ENCODE measurements at places on chromosomes 6 and 20.

DNA sequence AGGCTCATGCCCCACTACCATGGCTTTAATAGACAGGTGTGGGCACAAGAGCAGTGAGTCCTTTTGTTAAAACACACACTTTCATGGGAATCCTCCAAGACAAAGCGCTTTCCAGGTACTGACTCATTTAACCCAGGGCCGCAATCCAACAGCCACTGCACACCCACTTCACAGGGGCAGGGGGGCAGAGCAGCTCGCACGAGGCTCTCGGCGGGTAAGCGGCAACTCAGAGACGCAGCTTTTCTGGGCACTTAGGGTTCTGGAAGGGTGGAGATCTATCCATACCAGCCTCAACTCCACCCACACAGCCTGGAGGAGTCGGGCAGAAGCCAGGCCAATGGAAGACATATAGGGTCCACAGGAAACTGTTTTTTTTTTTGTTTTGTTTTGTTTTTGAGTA is 28.6 kb downstream of the PSMG4 start:
- DNase-seq: no peak

GRCh38 chr20:49999329-49999728 is 16.5 kb downstream of the SNAI1 start:
- DNase-seq: no peak

DNA sequence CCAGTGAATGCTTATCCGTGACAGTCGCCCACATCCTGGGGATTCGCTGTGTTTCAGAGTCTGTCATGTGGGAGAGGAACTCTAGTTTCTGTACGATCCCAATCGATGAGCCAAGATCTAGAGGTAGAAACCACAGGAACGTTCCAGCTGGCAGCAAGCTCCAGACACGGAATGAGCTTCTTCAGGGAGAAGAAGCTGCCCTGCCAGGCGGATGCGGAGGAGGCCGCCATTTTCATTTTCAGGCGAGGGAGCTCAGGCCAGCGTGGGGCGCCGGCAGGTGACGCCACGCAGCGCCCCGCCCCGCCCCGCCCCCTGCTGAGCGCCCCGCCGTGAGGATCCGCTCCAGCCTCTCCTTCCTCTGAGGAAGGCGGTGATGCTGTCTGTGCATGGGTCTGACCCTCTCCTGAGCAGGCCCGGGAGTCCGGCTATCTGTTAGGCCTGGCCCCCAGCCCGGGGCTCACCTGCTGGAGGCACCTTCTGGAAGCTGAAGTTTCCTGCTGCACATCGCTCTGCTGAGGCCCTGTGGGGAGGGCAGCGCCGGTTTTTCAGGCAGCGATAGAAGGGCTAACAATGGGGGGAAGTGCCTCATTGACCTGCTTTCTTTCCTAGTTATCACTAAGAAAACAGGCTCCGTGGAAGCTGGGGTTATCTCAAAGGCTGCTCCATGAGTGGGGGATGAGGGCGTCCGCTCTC is 147.5 kb downstream of the ERMARD start:
- DNase-seq: no peak

- DNase-seq: no peak
These were observed 44.7 kb downstream of the RREB1 start for GRCh38 chr6:7152462-7152861.

GRCh38 chr6:142884214-142885035 is 60.6 kb downstream of the HIVEP2 start:
- no peak for DNase-seq

DNA sequence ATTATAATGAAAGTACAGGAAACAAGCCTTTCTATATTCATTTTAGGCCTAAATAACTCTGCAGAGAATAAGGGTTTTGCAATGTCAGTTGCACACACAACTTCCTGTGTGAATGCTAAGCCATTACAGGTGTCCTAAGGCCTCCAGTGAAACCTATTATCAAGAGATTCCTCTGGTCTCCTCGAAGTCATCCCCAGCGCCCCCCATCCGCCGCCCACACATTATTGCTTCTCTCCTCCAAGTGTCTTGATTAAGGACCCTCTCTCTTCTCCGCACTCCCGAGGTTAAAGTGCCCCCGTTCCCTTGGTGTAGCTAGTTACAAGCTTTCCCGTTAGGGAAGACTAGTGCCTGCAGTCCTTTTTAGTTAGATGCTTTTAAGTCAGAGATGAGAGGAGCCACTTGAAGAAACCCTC is 1.3 kb downstream of the HIVEP2 start:
- DNase-seq: peak; percentile 7

DNA sequence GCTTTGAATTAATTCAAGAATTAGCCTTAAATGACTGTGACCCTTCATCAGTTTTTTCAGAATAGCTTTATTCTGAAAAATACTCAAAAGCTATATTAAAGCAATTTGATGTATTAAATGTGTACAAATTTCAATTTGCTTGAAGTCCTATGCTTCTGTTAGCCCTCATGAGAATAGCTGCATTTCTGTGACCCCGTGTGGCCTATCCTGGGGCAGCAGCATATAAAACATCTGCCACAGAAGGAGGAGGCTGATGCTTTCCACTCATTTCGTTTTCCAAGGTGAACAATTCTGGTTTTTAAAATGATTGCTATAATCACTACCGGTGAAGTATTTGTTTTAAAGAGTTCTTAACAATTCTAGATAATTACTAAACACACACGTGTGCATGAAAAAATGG is 360.3 kb downstream of the BTBD9 start:
- DNase-seq: no peak

GRCh38 chr20:12815231-12815768 is 193.5 kb upstream of the SPTLC3 start:
- DNase-seq: no peak

GRCh38 chr6:47678739-47679138 is 19.6 kb upstream of the ADGRF4 start:
- DNase-seq: no peak

GRCh38 chr20:51569815-51570738 is 27.6 kb upstream of the NFATC2 start:
- no peak for DNase-seq

GRCh38 chr6:11685481-11686093 is 93.0 kb downstream of the ADTRP start:
- DNase-seq: no peak

GRCh38 chr20:56098981-56099500 is 93.7 kb upstream of the CBLN4 start:
- no peak for DNase-seq

GRCh38 chr6:157436219-157436943 is 55.4 kb downstream of the ZDHHC14 start:
- no peak for DNase-seq

DNA sequence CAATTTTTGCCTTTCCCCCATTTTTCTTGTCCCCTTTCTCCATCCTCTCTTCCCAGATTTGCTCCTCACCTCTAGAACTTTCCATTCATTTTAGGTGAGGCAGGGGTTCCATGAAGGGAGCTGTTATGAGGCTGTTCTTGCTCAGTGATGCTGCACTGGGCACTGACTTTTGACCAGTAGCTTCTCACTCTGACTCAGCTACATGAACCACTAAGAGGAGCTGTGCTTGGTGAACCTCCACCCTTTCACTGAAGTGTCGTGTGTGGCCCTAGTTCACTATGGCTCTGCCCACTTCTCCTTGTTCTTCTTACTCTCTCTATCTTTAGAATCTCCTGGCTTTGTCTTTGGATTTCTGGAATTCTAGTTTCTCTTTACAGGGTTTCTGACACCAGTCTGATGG is 307.1 kb upstream of the RNF24 start:
- no peak for DNase-seq

- DNase-seq: no peak
These were observed 267.2 kb upstream of the ECI2 start for GRCh38 chr6:4402477-4402976.

- DNase-seq: no peak
These were observed 66.7 kb upstream of the NFATC2 start for GRCh38 chr20:51609251-51609650.

DNA sequence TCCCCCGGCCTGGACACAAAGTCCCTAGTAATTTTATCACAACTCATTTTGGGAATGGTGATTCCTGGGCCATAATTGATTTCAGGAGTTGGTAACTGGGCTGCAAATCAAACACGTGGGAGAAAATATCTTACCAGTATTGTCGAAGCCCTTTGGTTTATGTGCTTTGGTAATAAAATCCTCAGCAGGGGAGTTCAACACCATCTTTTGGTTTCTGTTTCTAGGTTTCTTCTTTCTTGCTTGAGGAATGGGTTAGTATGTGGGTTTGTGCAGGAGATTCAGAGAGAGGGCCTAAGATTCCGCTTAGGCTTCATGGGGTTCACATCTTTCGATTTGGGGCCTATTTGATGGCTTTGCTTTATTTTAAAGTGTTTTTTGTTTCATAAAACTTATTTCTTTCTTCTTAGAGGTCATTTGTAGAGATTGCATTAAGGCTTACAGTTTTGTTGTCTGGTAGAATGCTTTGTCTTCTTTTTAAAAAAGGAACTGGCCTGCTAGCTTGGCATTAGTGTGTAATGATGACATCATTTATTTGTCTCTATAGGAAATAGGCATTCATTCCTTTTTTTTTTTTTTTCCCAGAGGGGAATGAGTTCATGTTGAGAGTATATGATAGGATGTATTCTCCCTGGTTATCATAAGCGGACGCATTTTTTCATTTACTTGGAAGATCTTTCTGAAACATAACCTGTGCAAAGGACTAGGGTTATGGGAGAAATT is 45.8 kb downstream of the CYP24A1 start:
- DNase-seq: no peak

- DNase-seq: no peak
These were observed 32.9 kb upstream of the RPL7L1 start for GRCh38 chr6:42846505-42846904.

All from prostate gland (tissue), 2 donors.